ENCODE measurements at places on chromosomes 2 and 18.

GRCh38 chr2:57550912-57551311, 495.7 kb upstream of the VRK2 start:
- no peak for DNase-seq

GRCh38 chr18:5979971-5980457, 84.7 kb upstream of the TMEM200C start:
- no peak for DNase-seq

DNA sequence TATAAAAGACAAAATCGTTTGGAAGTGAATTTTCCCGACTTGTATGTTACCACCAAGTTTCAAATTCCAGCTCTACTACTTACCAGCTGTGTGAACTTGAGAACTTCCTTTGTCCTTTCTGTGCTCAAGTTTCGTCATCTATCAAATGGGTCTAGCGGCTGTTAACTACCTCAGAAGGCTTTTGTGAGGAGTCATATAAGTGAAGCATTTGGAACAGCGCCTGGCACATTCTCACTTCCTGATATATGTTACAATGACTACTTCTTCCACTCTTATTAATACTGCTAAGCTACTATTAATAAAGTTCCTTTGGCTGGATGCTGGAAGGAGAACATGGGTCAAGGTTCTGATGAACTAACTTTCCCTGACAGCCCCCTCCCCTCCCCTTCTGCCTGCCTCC, 104.5 kb downstream of the MEIS1 start:
- DNase-seq: no peak

DNA sequence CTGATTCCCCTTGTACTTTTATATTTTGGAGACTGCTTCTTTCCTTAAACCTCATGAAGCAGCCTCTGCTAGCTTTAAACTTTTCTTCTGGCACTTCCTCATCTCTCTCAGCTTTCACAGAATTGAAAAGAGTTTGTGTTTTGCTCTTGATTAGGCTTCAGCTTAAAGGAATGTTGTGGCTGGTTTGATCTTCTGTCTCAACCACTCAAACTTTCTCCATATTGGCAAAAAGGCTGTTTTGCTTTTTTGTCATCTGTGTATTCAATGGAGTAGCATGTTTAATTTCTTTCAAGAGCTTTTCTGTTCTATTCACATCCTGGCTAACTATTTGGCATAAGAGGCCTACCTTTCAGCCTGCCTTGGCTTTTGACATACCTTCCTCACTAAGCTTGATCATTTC, 36.3 kb upstream of the MSTN start:
- no peak for DNase-seq

- no peak for DNase-seq
These were observed 117.3 kb downstream of the DPP4 start for GRCh38 chr2:161956738-161957137.
